Astrocyte of the cerebellum (primary cell): ENCODE measurements at places on chromosomes 4 and X.

DNA sequence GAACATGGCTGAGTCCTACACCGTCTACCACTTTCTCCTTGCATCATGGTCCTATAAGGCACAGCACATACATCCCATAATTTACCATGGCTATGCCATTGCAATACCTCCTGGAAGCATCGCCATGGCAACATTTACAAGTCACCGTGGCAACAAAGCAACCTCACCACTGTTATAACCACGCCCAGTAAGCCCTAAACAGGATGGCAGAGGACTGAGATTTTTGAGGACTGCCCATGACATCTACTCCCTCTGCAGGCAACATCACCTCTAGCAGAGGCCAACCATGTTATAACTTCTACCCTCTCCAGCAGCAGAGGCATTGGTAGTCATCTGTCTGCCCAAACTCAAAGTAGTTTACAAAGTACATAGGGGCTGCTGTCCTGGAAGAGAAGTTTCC is 29.7 kb downstream of the BCOR start:
- no peak for DNase-seq

- no peak for DNase-seq
Observed at GRCh38 chr4:95294321-95294720, 254.5 kb downstream of the UNC5C start.

DNA sequence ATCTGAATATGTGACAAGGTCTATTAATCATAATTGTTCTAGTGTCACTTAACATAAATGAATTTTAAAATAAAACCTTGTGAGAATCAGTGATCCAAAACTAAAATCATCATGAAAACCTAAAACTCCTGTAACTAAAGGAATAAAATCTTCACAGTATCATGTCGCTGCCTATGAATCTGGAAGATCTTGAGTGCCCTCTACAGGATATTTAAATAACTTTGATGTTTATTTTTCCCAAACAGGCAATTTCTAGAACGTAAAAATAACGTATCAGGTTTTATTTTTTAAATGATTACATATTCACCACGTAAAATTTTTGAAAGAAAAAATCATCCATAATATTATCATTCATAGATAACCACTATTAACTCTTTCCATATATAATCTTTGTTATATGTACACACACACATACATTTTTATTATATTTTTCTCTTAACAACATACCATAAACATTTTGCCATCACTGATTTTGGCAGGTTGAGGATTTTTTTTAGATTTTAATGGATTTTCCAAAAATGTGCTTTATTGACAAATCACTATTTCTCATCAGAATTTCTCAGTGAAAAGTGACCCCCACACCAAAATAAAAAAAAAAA is 79.6 kb downstream of the COMMD8 start:
- peak; percentile 27 for DNase-seq

- no peak for DNase-seq
Observed at GRCh38 chrX:5791721-5792120, 436.9 kb downstream of the NLGN4X start.

GRCh38 chr4:145195167-145195952 is 15.0 kb upstream of the OTUD4 start:
- no peak for DNase-seq

GRCh38 chr4:7868436-7868775 is 71.3 kb downstream of the AFAP1 start:
- no peak for DNase-seq

DNA sequence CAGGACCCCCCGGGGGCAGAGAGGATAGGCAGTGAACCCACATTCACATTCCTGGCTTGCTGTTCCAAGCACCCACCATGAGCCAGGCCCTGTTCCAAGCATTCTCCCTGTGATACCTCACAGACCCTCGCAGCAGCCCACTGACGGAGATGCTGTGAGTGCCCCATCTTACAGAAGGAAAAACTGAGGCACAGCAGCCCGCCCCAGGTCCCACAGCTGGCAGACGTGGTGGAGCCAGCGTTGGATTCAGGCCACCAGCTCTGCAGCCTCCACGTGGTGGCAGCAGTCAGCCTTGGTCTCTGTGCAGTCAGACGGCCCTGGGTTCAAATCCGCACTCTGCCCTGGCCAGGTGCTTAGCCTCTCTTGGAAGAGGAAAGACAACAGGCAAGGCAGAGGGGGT is 16.8 kb downstream of the MAN2B2 start:
- no peak for DNase-seq

DNA sequence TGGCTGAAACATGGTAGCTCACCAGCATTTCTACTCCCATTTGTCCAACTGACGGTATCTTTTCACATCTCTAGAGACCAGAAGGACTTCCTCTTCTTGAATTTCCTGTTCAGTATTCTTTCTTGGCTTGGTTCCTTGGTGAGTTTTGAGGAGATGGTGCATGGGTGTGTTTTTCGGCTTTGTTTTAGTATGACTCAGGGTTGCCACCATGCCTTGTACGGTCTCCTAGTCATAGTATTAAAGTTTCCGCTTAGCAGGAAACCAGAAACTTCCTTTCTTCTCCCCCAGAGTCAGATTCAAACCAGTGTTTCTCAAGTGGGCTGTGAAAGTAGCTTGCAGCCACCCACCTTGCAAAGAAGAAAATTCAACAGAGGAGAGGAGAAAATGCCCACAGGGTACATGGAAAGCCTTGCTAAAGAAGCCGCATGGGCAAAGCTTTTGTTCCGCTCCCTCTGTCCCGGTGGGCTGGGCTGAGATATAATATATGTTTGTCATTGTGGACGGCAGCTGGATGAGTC is 5.7 kb downstream of the CD99 start:
- DNase-seq = no peak

DNA sequence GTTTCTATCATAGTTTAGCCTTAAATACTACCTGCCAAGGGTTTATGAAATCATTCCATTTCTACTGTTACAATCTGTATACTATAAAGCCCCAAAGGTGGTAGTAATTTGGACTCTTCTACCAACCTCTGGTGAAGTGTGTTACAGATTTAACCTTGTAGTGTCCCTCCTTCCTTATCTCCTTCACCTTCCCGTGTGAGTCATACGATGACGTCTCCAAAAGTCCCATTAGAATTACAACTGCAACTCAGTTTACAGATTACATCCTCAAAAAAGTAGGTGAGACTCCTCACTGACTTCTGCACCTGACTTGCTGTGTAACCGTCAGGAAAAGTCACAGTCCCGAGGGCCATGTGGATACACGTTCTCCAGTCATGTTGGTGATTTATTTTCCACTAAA is 219.0 kb downstream of the DCTD start:
- DNase-seq = no peak

GRCh38 chr4:35836596-35836995 is 407.7 kb downstream of the ARAP2 start:
- DNase-seq = no peak

- no peak for DNase-seq
Observed at GRCh38 chr4:59247032-59247431, 1953.1 kb upstream of the ADGRL3 start.

DNA sequence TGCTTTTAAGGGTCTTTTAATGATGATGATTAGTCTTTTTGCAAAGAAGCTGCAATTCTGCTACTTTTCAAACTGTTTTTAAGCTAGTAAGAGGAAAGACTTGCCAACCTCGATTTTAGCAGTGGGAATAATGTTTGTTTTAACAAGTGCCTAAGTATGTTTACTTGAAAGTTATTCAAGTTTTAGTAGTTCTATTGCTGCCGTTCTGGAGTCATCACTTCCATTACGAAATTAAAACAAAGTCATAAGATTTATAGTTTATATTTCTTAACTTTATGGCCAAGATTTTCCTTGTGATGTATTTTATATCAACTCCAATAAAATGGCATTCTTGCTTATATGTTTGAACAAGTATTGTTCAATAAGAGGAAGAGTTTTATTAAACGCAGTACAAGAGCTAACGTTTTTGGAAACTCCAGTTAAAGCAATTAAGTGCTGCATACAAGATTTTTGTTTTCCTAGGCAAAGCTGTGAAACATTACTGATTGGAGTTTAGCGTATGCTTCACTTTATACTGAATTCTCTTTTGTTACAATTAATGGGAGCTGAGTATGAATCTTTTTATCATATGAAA is 211.3 kb downstream of the TENM3 start:
- no peak for DNase-seq

- DNase-seq = no peak
Observed at GRCh38 chr4:139910106-139910505, 243.9 kb downstream of the MAML3 start.

DNA sequence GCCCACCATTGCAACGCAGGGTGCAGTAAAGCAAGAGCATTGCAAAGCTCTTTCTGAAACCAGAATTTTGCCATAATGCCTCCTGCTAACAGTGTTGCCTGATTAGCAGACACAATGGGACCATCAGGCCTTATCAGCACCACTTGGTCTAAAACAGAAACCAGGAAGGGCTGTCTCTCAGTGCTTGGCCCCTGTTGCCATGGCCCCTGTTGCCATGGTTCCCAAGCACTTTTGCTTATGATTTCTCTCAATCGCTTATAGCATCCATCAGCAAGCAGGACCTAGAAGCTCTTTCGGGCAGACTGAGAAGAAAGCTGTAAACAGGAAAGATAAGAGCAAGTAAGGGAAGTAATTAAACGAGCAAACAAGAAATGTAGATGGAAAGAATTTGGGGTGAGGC is 36.8 kb downstream of the RTL5 start:
- DNase-seq = no peak

DNA sequence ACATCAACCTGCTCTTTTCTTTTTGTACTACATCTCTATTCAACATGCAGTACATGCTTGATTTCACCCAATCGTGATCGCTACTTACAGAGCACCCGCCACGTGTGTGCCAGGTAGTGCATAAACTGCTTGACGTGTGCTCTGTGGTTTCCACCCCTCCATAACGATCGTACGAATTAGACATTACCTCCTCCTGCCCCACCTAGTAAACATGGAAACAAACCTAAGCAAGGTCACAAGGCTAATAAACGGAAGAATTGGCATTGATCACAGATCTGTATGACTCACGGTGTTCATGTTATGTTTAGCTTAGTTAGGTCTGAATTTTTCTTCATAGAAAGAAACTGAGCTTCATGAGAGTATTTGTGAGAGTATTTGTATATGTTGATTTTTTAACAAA is 64.1 kb downstream of the STX18 start:
- DNase-seq = no peak

DNA sequence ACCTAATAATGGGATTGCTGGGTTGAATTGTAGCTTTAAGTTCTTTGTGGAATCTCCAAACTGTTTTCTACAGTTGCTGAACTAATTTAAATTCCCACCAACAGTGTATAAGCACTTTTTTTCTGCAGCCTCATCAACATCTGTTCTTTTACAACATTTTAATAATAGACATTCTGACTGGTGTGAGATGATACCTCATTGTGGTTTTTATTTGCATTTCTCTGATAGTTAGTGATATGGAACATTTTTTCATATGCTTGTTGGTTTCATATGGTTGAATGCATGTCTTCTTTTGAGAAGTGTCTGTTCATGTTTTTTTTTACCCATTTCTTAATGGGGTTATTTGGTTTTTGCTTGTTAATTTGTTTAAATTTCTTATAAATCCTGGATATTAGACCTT is 1718.9 kb downstream of the C4orf33 start:
- DNase-seq = no peak

DNA sequence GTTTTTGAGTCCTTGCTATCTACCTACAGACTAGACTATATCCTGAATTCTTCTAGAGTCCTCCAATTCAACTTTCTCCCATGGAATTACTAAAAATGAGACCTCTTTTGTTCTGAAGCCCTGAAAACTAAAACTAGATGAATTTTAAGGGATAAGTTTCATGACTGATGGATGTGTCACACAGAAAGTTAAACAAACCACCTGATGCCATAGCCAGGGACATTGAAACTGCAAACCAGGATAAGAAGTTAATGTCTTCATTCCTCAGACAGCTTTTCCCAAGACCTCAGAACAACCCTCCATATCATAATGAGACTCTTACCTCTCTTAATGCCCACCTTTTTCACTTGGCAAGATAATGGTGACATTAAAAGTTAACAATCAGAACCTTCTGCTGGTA is 81.5 kb upstream of the PTPN13 start:
- DNase-seq = no peak

DNA sequence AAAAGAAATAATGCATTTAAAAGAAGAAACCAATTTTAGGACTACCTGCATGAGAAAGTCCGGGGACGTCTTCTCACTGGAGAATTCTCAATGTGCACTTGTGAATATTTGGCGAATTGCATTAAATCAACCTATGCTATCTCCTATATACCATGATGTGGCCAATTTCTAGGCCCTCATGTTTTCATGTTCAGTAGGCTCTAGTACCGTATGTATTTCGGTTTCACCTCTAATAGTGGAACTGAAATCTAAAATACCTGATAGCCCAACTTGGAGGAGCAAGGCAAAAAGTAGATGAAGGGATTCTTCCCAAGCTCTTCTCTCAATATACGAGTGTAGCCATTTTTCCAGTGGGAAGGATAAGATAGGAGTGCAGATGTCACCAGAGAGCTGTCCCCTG is 11.4 kb upstream of the FGF2 start:
- DNase-seq = no peak

- no peak for DNase-seq
Observed at GRCh38 chrX:21958916-21959315, 18.4 kb downstream of the SMS start.

DNA sequence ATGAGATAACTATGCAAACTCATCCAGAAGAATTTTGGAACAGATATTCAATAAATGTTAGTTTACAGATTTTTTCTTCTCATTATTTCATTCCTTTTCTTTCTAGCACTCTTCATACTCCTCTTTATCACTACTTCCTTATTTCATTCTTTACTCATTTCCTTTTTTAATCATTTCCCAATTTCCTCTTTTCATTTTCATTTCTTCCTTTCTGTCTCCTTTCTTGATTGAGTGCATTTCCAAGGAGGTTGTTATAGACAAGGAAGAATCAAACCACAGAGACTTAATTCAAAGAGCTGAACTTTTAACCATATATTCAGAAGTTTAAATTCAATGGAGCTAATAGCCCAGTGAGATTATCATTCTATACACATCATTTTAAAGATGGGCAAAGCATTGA is 600.7 kb downstream of the ARAP2 start:
- no peak for DNase-seq

DNA sequence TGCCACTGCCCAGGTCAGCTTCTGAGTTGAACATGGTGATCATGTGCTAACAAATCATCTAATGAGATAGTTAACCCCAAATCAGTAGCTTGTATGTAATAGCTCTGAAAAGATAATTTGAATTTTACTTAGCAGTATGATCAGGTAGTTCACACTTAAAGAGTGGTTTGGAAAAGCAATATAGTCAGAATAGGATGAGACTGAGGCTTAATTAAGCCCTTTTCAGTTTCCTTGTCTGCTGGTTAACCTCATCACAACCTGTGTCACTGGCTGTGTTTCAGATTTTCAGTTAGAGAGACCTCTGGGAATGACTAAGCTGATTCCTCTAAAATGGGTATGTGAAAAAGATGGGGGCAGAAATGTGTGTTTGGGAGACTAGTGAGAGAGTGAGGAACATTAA is 38.1 kb downstream of the GPR174 start:
- no peak for DNase-seq
